IPS-NIHi11 (cell line): ENCODE measurements at places on chromosomes 4 and X.

- no peak for DNase-seq
Observed at GRCh38 chr4:130814896-130815295, 1718.9 kb downstream of the C4orf33 start.

- no peak for DNase-seq
Observed at GRCh38 chr4:89257376-89257775, 50.2 kb downstream of the GPRIN3 start.

- peak; percentile 81 for DNase-seq
Observed at GRCh38 chr4:26459054-26459755, 31.1 kb downstream of the CCKAR start.

DNA sequence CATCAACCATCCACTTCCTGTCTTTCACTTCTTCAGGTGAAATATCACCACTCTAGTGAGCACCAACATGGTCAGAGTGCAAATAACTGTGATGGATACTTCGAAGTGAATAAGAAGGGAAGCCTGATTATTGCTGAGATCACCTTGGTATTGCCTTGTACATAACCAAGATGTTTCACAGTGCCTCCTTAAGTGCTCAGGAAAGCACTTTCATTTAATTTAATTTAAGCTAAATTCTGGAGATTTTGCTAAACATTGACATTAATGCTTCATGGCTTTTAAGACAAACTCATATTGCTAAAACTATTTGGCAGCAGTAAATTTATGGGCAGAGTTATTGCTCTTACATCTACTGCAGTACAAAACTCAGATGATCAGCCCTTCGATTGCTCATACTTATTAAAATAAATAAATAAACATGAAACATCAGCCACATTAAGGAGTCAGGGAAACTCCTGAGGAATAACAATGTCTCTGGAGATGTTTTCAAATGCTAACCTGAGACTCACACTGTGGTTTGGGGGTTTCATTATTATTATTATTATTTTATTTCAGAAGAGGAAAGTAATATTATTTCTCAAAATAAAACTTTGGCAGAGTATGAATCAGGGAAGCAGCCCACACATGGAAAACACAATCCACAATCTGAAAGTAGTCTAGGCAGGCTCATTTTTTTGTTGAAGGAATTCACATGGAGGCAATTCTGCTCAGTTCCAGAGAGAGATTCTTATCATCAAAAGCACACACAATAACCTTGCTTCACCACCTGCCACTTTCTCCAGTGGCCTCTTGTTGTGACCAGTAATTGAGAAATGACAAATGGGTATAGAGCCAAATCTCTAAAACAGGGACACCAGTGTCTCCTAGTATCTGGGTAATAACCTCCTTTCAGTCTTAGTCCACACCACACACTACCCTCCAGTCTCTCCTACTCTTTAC lies 344.2 kb downstream of the MAPK10 start:
- no peak for DNase-seq

GRCh38 chr4:153757407-153757806 lies 2.4 kb downstream of the RNF175 start:
- DNase-seq = no peak

DNA sequence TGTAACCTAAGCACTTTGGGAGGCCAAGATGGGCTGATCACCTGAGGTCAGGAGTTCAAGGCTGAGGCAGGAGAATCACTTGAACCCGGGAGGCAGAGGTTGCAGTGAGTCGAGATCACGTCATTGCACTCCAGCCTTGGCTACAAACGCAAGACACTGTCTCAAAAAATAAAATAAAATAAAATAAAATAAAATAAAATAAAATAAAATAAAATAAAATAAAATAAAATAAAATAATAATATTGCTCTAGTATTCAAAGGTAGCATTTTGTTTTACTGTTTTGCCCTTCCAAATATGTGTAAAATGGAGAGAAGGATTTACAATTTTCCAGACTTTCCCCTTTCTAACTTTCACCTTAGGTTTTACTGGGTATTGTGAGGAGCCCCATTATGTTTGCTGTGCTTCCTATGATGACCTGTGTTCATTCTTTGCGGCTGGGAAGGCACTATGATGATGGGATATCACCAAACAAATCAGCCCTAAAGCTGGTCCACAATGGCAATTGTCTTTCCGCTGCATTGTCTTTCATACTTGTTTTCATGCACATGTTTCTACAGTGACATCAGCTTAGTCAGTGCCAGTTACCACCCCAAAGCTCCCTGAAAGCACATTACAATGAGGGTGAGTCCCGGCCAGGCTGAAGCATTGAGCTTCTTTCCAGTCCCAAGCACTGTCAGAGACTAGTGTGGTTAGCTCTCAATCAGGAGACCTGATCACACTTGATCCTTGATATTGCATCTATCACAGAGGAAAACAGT lies 50.8 kb downstream of the DTHD1 start:
- DNase-seq = no peak

DNA sequence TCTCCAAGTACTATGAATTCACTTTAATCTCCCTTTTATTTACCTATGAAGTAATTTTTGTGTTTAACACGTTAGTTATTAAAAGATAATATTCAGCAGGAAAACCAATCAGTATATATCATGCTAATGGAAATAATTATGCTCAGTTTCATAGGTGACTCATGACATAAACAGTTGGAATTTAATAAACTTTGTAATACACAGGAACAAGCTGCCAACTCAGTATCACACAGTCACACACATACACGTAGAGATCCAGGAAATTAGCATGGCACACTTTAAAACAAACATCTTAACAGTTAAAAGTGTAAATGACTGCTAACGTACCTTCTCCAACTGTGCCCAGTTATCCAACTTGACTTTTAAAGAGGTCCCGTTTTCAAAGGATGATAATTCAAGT lies 2.3 kb downstream of the SPATA4 start:
- DNase-seq = no peak

- no peak for DNase-seq
Observed at GRCh38 chr4:101458473-101458872, 111.1 kb upstream of the PPP3CA start.

DNA sequence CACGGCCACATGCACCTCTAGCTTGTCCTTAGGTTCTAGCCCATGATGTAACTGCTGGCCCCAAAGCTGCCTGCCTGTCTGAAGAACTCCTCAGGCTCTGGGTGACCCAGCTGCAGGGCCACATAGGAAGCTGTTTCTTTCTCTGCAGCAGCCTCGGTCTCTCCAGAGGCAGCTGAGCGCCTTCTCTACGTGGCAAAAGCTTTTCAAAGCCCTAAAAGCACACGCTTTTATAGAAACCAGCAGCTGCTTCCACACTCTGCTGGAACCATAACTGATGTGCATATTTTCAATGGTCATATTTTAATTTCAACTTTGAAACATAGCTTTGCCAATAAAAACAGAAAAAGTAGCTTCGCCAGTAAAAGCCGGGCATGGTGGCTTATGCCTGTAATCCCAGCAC lies 37.4 kb downstream of the FAM53A start:
- DNase-seq = no peak

- no peak for DNase-seq
Observed at GRCh38 chr4:159290321-159291030, 187.6 kb downstream of the RAPGEF2 start.

DNA sequence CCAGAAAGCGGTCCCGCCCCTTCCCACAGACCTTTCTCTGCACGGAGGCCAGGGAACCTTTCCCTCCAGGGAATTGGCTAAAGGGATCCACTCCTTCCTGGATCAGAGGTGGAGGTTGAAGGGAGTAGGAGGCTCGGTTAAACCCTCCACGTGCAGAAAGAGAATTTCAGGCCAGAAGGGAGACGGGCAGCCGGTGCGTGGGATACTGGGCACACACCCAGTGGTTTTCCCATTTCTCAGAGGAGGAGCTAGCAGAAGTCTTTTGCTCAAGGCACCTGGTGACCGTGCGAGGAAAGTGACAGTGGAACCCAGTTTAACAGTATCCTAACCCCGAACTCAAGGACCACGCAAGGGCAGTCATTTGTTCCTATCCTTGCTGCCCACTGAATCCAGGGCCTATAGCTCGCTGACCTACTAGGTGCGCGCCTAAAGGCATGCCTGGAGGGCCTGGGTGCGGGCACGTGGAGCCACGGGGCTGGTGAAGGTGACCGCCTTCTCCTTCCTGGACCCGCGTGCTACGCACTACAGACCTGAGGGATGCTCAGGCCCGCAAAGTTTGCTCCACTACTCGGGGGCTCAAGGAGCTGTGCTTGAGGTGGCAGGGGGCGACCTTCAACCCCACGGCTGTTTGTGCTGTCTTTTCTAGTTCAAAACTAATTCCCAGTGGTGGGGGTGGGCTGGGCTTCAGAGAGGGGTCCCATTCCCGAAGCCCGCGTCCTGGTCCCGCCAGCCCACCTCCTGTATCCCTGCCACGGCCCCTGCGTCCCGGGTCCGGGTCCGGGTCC lies 587 bp upstream of the AFF2 start:
- DNase-seq = no peak

DNA sequence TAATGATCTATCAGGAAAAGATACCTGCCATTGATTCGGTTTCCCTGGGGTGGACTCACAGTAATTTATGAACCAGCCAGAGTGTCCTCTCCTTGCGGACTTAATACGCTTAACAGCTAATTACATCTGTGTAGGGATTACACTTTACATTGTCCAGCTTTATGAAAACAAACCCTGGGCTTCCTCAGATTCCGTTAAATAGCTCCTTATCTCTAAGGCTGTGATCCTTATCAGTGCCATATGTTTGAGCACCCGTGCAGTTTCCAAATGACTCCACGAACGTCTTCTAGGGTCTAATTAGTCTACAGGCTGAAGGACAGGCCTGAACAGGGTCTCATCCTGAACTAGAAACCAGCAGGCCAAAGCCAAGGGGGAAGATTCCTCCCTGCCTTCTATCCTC lies 56.9 kb downstream of the KDR start:
- no peak for DNase-seq

GRCh38 chr4:168817370-168817769 lies 192.7 kb downstream of the CBR4 start:
- DNase-seq = no peak
